ENCODE measurements at places on chromosomes 2 and 18. TPM values are rescaled to one million over a fixed set of nuclear protein-coding genes. Genes with fewer than 3 reads are reported as not detected.

The FSIP2 gene
- total RNA-seq: 0.38 TPM

The C2orf78 gene
- total RNA-seq: not detected

The COL6A3 gene
- 497 TPM for total RNA-seq

The CRYBA2 gene
- total RNA-seq: not detected

The ARHGAP25 gene
- 3.1 TPM for total RNA-seq

The EFHD1 gene
- total RNA-seq: 0.47 TPM

The DHRS9 gene
- total RNA-seq: 17.0 TPM

The POMC gene
- 0.66 TPM for total RNA-seq

The NEUROD1 gene
- not detected for total RNA-seq

The DNAH6 gene
- total RNA-seq: under 0.01 TPM

Measured in endothelial cell of coronary artery (primary cell).